ENCODE measurements at places on chromosomes 6 and 20.

DNA sequence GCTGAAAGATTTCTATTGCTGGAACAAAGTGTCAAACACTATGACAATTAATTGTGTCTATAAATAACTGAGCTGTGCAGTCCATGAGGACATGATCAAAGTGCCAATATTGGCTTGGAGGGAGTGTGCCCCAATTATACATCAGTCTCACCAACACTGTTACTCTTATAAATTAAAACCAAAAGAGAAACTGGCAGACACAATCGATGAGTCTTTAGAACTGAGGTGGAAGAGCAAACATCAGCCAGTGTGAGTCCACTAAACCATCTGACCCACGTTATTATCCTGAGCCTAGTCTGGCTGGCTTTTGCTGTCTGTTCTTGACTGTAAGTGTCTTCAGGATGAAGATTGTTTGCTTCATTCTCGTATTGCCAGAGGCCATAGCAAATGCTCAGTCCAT, 98.9 kb downstream of the OLIG3 start:
- no peak for DNase-seq

DNA sequence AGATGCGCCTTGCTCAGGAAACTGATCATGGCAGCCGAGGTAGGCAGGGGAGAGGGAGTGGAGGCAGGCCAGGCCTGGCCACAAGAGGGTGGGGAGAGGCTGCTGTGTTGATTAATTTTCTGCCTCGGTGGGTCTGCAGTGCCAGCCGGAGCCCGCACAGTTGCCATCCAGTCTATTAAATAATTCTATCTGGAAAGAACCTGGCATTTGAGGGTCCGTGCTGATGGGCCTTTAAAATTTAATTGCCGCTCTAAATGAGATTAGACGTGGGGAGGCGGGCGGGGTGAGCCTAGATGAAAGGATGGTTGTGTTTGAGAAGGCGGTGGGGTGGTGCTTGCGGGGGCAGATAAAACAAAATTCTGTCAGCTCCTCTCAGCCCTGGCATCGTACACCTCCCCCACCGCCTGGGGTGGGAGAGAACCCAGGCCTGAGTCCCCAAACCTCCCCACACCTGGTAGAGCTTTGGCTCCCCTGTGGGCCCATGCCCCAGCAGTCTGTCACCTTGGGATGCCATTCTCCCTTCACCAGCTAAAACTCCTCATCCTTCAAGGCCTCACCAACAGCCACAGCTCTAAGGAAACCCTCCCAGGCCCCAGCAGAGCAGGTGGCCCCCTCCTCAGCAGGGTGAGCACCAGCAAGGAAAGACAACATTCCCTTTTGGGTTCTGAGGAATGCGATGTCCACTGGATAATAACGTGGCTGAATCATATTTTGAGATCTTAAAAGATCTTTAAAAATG, 167.3 kb downstream of the GRM4 start:
- DNase-seq: no peak

DNA sequence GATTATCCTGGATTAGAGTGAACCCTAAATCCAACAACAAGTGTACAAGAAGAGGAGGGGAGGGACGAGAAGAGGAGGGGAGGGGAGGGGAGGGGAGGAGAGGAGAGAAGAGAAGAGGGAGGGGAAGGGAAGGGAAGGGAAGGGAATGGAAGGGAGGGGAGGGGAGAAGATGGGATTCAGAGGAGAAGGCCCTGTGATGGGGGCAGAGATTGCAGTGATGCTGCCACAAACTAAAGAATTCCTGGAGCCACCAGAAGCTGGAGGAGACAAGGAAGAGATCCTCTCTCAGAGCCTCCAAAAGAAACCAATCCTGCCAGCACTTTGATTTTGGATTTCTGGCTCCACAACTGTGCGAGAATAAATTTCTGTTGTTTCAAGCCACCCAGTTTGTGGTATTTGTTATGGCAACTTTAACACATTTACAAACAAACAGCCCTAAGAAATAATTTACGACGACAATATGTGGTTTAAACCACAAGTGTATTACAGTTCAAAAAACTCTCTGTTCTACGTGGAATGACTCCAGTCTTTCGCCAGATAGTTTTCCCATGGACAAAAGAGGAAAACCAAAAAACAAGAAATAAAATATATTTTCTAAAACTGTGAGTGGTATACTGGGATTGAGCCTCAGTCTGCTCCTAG, 235.4 kb downstream of the HDGFL1 start:
- DNase-seq: no peak

DNA sequence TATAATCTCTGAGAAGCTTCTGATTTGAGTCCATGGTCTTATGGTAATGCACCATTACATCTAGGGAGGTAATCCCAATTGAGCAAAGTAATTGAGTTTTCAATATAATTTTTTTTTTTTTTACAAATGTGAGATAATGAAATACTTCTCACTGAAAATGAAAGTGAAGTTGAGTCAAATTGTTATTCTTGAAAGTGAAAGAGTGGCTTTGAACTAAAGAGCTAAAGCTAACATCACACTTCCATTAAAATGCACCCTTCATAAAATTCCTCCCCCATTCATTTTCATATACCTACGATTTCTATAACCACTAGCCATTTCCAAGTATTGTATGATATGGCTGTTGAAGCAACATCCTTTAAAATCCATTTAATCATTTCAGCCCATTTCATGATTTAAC, 149.1 kb upstream of the IMPG1 start:
- no peak for DNase-seq

DNA sequence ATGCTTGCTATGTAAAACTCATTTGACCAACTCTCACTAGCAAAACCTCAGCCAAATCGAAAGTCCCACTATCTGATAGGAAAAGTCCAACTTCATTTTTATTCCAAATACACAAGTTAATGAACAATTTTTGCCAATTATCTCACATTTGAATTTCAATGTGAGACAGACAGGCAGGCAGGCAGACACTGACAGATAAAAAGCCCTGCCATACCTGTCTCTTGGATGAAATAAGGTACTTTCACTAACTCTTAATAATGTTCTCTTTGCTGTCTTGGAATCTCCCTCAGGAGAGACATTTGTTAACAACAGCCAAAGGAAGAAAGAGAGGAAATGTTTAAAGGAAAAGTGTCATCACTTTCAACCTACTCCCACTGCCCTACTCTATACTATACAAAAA, 82.0 kb downstream of the RNGTT start:
- no peak for DNase-seq

DNA sequence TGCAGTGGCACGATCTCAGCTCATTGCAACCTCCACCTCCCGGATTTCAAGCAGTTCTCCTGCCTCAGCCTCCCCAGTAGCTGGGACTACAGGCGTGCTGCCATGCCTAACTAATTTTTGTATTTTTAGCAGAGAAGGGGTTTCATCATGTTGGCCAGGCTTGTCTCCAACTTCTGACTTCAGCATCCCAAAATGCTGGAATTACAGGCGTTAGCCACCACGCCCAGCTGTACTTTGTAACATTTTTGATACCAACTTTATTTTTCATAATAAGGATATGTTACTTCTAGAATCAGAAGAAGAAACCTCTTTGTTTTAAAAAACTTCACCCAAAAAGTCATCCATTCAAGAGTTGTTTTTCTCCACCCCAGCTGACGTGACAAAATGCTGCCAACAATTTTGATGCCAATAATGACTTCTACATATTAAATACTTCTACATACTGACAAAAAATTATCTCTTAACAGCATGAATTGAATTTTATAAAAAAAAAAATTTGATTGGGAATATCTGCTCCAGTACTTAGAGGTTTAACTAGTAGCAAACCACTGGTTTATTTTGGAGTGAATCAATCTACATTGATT, 22.5 kb upstream of the PRIM2 start:
- no peak for DNase-seq

DNA sequence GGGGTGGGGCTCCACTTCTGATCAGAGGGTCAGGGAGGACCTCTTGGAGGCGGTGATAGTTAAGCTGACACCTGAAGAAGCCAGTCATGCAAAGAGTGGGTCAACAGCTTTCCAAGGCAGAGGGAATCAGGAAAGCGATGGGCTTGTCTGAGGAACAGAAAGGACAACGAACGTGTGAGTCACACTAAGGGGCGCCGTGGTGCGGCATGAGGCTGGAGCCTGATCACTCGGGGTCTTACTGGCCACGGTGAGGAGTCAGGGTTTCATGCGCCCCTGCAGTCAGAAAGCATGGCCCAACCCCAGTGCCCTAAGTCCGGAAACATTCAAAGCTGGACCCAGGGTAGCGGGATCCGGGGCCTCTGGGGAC, 50.6 kb upstream of the SLC32A1 start:
- no peak for DNase-seq

GRCh38 chr20:51425347-51426106, 117.0 kb downstream of the NFATC2 start:
- DNase-seq: no peak

DNA sequence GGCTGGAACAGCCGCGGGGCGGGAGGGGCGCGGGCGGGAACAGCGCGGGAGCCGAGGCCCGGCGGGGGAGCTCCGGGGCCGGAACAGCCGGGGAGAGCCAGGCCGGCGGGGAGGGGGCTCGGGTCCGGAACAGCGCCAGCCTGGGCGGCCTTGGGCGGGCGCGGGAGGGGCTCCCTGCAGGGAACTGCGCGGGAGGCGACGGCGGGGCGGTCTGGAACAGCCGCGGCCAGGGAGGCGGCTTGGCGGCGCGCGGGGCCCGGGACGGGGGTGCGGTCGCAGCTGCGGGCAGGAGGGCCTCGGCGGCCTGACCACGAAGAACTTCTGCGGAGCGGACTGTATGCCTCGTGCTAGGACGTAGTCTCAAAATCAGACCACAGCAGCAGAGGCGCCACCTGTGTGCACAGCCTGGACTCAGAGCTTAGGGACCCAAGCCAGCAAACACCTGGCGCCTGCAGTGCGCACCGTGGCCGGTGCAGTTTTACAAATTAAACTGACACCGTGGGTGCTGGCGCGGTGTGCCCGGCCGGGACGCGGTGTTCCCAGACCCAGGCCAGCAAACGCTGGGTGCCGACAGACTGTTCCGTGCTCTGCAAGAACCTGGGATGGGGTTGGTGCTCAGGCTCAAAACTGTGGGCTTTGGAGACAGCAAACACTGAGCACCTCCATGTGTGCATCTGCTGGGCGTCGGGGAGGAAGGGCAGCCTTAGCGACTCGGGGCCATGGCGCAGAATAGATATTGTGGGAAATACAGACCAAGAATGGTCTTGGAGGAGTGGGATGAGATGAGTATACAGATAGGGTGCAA, 572 bp downstream of the ZNF341 start:
- peak; percentile 74 for DNase-seq

DNA sequence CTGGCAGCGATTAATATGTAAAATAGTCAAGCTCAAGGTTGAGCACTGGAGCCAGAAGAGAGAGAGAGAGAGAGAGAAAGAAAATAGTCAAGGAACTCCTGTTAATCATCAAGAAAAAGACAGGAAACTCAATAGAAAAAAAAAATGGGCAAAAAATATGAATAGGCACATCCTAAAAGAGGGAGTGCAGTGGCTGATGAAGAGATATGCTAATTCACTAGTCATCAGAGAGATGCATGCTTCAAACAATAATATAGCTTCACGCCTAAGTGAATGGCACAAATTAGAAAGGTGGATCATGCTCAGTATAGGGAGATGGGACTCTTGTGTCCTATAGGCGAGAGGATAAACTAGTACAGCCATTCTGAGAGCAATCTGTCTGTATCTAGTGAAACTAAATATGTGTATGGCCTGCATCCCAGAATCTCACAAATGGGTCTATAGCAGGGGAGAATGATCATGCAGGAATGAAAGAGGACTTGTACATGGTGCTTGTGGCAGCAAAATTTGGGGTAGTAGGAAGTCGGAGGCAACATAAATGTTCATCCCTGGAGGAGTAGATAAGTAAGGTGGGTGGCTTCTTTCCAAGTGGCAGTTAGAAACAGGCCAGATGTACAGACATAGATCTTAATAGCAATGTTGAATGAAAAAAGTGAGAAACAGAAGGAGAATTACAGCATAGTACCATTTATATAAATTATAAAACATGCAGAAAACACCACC, 176.8 kb downstream of the VEGFA start:
- DNase-seq: no peak

DNA sequence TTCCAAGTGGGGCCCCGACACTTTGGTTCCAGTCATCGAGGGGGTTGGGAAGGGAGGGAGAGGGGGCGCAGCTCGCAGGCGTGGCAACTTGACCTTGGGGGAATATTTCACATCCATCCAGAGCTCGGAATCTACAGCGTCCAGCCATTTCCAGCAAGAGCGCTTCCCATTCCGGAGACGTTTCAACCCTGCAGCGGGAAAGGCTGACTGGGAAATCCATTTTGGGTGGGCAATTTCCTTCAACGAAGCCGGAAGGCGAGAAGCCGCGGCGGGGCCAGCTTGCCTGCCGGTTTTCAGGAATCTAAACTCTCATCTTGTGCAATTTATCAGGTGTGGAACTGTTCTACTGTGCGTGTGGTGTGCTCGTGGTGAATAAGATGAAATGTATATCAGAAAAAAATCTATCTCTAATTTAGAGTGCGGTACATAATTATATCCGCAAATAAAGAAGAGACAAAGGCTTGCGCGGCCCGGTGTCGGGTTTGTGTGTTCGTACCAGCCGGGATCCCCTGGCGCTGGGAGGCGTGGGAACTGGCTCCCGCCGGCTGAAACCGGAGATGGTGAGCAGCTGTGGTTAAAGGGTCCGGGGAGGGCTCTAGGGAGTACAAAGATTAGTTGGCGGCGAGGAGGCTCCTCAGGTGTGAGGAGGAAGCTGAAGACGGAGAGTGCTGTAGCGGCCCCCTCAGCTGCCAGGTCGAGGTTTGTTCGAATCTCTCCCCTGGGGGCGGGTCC, 4.8 kb downstream of the SLC32A1 start:
- DNase-seq: no peak

DNA sequence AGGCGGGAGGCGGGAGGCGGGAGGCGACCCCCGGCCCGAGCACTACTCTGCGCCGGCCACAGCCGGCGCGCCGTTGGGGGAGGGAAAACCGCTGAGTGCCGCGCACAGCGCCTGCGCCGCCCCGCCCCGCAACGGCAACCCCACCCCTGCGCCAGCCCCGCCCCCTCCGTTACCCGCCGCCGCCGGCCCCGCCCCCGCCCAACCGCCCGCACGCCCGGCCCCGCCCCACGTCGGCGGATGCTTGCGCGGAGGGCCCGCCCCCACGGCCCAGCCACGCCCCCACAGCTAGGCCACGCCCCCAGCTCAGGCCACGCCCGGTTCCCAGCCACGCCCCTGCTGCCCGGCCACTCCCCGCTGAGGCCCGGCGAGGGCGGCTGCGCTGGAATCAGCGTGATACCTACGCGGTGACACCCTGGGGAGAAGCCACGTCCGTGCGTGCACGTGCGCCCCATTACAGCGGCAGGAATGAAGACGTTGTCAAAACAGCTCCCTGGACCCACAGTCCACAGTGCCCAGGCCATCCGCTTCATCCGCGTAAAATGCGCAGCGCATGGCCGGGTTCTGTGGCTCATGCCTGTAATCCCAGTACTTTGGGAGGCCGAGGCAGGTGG, at the start of gene TCFL5:
TSS of gene TCFL5 (minus strand) at position 97 of the 611 bp plus-strand sequence. CDS start 152 bp downstream, outside the sequence.
- DNase-seq: peak; percentile 86

GRCh38 chr6:13178107-13178506, 150.2 kb downstream of the TBC1D7 start:
- no peak for DNase-seq
